Fibroblast of skin of back (primary cell): ENCODE measurements at places on chromosomes 3 and 15.

DNA sequence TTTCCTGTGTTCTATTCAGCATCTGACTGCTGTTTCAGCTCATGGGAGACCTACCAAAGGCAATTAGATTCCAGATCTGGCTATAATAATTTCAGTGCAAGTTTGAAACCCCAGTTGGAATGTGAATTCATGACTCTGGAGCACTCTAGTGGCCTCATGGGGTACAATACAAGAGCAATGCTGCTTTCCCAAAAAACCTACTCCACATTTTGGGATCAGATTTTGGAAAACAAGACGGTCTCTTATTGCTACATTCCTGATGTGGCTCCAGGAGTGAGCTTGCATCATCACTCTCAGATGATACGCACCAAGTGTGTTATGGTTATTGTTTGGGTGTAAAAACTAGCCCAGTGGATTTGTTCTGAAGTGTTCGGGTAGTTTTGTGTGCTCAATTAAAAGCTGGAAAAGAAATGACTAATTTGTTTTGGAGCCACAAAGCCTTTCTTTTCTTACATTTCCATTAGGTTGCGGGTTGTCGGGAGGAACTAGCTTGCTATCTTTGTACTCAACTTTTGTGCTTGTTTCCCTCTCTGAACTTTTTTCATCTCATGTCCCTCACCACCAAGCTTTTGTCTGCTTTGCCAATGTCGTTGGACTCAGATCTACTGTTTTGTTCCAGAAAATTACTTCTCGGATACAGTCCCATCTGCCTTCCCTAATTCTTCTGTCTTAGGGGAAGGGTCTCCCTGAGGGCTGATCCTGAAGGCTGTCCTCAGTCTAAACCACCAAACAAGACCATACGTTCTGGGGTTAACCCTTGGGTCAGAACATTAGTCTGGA, 272.1 kb downstream of the BBX start:
- DNase-seq: no peak

- DNase-seq: no peak
These were observed 86.1 kb upstream of the BCL6 start for GRCh38 chr3:187831125-187832051.

DNA sequence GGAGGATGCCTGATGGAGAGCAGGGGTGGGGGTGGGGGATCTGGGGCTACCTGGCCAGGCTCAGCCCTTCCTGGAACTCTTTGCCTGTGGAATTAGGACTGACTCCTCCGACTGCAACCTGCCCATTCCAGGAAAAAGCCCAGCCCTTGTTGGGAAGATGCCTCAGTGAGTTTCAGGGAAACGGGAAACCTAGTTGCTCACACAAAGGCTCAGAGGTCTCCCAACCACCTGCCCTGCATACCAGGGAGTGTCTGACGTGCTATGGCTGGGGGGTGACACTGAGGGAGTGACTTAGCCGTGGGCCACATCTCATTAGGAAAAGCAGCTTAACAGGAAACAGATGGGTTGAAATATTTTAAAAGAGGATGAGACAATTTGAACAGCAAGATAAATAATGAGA, 27.9 kb downstream of the CYP8B1 start:
- no peak for DNase-seq

GRCh38 chr3:125310623-125311081, 64.5 kb downstream of the ZNF148 start:
- no peak for DNase-seq

GRCh38 chr3:126417515-126417914, 22.8 kb downstream of the CFAP100 start:
- no peak for DNase-seq

- DNase-seq: no peak
These were observed 1.1 kb downstream of the LSAMP start for GRCh38 chr3:116444115-116444747.

DNA sequence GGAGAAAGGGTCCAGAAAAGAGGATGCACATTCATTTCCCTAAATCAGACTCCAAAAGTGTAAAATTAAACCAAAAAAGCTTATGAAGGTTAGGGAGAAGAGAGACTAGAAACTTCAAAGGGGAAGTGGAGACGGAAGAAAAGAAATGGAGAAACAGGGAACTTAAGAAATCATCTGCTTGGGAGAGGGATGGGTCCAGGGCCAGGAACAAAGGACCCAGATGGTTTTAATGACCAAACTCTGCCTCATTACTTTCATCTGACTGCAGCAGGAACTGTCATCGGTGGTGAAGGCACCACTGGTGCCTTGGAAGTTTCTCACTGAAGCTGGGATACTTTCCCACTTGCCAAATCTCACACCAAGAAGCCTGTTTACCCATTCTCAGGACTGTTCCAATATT, 70.5 kb upstream of the SLC4A7 start:
- peak; percentile 50 for DNase-seq

DNA sequence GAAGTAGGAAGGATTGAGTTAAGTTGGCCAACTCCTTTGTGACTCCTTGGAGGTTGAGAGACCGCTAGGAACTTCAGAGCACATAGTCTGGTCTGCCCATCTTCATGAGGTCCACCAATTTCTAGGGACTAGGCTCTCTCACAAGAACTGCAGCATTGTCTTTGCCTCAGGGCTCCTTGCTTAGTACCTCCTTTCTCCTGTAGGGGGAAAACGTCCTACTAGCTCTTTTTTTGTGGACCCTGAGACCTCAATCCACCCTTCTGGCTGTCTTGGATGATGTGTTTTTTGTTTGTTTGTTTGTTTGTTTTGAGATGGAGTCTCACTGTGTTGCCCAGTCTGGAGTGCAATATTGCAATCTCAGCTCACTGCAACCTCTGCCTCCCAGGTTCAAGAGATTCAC, 21.6 kb downstream of the REC114 start:
- peak; percentile 1 for DNase-seq

GRCh38 chr15:99421172-99421656, 144.6 kb upstream of the MEF2A start:
- DNase-seq: no peak
